ENCODE measurements at places on chromosomes 7 and 10. TPM values are rescaled to one million over a fixed set of nuclear protein-coding genes. Genes with fewer than 3 reads are reported as not detected.

SFXN3 gene
- polyA plus RNA-seq, result 100 TPM

CHAT gene
- not detected for polyA plus RNA-seq

SRRM3 gene
- 0.48 TPM for polyA plus RNA-seq

SFTPA1 gene
- polyA plus RNA-seq, result not detected

LIPJ gene
- not detected for polyA plus RNA-seq

TMEM229A gene
- not detected for polyA plus RNA-seq

MAGI2 gene
- 1.2 TPM for polyA plus RNA-seq

CPVL gene
- polyA plus RNA-seq, result not detected

COA1 gene
- polyA plus RNA-seq, result 23.4 TPM

ST8SIA6 gene
- 0.07 TPM for polyA plus RNA-seq

OLAH gene
- polyA plus RNA-seq, result 0.15 TPM

PLCE1 gene
- 3.7 TPM for polyA plus RNA-seq

ATOH7 gene
- polyA plus RNA-seq, result 0.05 TPM

ZSWIM8 gene
- 82.0 TPM for polyA plus RNA-seq
